ENCODE measurements at places on chromosomes 13 and 19.

- DNase-seq, result no peak
Observed at GRCh38 chr13:46369506-46370277, 17.4 kb downstream of the RUBCNL start.

DNA sequence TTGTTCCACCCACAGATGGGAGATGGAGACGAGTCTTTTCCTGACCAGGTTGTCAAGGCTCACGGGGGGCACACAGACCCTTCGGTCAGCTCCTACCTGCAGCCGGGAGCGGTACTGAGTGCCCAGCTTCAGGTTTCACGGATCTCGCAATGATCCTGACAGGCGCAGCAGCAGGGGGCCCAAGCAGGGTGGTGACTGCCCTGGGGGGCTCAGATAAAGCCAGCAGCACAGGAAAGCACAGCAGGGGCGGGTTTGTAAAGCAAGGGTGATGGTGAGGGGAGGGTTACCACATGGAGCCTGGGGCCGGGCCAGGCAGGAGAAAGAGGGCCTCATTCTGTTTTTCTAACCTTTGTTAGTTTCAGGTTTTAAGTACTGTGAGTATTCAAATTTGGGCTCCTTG is 41.7 kb upstream of the ATP11A start:
- no peak for DNase-seq

GRCh38 chr19:39097721-39098120 is 13.6 kb downstream of the ACP7 start:
- no peak for DNase-seq

DNA sequence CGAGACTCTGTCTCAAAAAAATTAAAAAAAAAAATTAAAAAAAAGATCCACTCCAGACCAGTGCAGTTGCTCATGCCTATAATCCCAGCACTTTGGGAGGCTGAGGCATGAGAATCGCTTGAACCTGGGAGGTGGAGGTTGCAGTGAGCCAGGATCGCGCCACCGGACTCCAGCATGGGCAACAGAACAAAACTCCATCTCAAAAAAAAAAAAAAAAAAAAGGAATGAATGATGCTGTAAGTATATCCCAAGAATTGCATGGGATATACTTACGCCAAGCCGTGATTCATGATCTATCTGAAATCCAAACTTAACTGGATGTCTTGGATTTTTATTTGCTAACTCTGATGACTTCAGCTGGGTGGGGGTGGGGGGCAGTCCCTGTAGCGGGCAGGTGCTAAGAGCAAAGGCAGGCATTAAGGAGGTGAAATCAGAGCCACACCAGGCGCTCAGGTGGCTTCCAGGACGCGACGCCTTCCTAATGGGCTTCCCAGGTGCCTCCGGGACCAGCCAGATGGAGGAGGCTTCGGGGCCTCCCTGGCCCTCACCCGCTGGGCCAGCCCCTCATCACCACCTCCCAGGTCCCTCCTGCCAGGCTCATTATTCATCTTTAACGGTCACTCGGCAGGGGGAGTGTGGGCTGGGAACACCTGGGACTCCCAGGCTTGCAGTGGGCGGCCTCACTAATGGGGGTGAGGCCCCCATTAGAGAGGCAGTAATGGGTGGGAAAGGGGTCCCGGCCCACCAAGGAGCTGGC is 11.4 kb upstream of the FUT5 start:
- DNase-seq, result no peak

DNA sequence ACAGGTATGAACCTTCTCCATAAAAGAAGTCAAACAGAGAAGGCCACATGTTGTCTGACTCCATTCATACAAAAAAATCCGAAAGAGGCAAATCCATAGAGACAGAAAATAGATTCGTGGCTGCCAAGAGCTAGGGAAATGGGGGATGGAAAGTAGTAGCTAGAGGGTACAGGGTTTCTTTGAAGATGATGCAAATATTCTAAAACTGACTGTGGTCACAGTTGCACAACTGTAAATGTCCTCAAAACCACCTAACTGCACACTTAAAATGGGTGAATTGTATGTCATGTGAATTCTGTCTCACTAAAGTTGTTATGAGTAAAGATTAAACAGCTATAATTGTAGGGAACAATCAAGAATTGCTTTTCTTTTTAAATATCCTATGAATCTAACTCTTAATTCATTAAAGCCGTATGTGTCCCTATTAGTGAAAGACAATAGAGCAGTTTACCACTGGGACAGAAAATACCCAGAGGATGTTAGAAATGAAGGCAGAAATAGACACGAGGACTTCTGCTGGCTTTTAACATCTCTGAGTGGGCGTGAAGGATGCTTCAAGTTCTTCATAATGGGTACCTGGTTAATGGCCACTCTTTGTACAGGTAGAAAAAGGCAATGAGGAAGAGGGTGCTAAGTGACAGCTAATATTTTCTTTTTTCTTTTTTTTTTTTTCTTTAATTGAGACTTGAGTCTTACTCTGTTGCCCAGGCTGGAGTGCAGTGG is 21.2 kb downstream of the INSR start:
- DNase-seq, result no peak

DNA sequence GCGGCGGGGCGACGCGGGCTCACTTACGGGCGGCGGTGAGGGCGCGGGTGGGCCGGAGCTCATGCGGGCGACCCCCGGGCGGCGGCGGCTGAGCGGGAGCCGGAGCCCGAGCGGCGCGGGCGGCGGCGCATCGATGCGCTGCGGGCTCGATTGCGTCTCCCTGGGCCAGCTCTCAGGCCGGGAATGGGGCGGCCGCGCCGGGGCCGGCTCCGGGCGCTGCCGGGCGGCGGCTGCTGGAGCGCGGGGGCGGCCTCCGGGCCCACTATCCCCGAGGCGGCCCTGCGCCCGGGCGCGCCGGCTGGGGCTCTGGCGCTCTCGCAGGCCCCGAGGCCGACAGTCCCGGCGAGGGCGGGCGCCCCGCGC is 1.4 kb upstream of the TSHZ3 start:
- peak; percentile 55 for DNase-seq

DNA sequence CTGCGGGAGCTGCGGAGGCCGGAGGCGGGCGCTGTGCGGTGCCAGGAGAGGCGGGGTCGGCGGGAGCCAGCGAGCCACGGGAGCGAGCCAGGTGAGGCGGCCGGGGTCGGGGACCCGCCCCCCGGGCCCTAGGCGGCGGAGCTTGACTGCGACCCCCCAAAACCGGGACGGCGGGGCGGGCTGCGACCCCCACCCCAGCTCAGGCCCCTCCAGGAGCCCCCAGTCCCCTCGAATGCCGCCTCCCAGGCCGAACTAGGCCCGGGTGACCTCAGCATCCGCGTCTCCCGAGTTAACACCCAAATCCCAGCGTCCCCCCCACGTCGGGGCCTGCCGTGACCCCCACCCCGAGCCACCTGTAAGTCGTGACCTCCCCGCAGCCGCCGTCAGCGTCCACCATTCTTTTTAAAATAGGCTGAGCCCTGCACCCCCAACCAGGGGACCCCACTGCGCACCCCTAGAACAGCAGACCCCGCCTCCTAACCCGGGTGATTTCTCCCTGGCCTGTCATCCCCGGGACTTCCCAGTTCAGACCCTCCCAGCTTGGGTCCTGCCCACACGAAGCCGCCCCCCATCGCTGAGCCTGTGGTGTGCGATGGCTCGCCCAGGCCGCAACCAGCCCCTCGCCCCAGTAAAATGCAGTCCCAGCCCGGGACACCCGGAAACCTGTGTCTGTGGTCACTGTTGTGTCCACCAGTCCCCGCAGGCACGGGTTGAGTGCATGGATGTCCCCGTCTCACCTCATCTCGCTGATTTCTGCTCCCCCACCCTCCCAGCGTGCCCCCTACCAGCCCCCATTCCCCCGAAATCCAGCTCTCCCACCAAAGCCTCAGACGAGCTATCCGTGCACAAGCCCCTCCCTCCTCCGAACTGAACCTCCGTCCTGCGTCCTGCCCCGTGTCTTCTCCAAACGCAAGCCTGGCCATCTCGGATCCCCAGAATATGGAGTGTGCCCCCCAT is 551 bp downstream of the FZR1 start:
- peak; percentile 37 for DNase-seq

DNA sequence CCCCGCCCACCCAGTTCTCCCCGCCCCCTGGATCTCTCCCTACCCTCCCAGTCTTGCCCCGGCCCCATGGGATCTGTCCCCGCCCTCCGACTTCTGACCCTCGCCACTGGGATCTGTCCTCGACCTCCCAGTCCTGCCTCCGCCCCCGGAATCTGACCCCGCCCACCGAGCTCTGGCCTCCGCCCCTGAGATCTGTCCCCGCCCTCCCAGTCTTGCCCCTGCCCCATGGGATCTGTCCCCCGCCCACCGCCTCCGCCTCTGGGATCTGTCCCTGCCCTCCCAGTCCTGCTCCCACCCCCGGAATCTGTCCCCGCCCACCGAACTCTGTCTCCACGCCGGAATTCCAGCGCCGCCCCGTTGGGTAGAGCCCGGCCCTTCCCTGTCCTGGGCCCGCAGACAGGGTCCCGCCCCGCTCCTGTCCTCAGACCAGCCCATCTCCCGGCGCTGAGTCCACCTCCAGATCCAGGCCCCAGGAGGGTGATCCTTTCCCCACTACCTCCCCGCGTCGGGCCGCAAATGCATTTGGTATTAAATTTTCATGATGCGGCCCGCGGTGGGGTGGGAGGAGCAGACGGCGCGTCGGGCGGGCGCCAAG is 1.5 kb upstream of the SLC17A7 start:
- peak; percentile 81 for DNase-seq

DNA sequence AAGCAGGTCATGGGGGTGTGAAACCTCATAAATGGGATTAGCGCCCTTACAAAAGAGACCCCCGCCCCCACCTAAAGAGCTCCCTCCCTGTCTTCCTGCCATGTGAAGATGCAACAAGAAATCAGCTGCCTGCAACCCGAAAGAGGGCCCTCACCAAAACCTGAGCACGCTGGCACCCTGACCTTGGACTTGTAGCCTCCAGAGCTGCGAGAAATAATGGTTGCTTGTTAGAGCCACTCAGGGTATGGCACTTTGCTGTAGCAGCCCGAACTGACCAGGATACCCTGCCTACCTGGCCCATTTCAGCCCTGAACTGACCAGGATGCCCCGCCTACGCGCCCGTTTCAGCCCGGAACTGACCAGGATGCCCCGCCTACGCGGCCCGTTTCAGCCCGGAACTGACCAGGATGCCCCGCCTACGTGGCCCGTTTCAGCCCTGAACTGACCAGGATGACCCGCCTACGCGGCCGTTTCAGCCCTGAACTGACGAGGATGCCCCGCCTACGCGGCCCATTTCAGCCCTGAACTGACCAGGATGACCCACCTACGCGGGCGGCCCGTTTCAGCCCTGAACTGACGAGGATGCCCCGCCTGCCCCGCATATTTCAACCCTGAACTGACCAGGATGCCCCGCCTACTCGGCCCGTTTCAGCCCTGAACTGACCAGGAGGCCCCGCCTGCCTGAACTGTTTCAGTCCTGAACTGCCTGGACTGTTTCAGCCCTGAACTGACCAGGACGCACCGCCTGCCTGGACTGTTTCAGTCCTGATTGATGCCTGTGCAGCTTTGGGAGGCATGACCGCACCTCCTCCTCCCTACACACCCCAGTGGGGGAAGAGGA is 120.0 kb downstream of the UQCRFS1 start:
- DNase-seq, result no peak

- no peak for DNase-seq
Observed at GRCh38 chr19:5829567-5830310, 9.8 kb downstream of the FUT6 start.

GRCh38 chr13:44629465-44630183 is 53.5 kb upstream of the TSC22D1 start:
- DNase-seq, result no peak

- no peak for DNase-seq
Observed at GRCh38 chr13:109625156-109625555, 161.2 kb downstream of the IRS2 start.

GRCh38 chr19:39187552-39187943 is 9.2 kb upstream of the NCCRP1 start:
- DNase-seq, result no peak

DNA sequence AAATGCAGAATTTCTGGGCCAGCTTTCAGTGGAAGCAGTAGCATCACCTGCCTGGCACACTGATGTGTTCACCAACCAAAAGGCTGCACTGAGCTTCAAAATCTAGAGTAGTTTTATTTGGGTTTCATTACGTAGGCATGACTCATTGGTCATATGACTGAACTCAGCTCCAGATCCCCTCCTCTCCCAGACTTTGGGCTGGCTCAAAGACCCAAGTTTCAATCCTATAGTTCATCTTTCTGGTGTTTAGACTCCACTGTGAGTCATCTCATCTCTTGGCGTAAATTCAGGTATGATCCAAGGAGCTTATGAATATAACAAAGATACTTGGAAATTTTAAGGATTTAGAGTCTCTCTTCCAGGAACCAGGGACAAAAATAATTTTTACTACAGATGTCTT is 17.7 kb downstream of the ZMYM5 start:
- DNase-seq, result no peak

DNA sequence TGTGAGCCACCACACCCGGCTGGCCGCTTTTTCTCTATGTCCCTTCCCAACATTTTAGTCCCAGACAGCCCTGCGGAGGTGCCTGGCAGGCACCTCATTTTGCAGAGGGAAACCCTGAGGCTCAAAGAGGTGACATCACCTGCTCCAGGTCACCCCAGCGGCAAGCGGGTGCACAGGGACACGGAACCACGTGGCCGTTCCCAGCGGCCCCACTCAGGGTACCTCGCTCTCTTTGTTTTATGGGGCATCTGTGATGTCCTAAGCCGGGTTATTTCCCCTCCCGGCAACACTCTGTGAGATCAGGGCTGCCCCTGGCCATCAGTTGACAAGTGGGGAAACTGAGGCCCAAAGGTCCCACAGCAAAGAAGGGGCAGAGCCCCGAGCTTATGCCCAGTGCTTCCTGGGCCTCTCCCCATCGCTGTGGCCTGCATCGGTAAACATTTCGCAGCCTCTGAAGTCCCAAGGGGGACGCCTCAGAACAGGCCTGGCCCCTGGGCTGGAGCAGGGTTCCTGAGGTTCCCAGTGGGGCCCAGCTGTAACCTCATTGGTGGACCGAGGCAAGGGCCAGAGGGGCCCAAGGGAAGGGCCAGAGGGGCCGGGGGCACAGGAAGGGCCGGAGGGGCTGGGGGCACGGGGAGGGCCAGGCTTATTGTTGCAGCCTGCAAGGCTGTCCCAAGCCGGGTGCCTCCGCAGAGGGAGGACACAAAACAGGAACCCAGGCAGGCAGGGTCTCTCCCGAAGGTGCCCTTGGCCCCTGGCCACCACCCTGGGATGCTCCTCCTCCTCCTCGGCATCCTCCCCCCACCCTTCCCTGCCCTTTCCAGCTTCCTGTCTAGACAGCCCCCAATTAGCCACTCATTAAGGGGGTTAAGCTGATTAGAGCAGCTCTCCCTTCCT is 39.0 kb downstream of the SMIM24 start:
- no peak for DNase-seq

DNA sequence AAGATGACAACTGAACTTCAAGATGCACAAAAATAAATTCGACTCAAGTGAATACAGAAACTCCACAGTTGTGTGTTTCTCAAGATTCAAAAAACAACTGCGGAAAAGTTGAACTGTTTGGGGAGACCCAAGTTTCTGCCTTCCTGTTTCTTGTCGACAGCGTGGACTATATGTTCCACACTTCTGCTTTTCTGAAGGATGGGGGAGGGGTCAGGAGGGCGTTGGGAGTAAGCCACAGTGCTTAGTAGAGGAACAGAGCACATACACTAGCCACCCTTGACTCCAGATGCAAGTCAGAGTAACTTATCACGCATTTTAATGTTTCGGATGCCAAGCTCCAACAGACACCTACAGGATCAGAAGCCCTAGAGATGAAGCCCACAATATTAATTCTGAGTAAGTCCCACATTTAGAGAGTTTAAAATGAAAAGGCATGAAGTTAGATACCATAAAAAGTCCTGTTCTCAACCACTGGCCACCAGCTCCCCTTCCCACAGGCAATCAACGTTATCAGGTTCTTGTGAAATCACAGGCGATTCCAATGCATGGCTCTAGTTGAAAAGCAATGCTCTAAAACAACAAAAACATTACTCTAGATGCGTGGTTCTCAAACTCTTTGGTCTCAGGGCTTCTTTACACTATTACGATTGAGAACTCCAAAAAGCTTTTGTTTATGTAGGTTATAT is 4.2 kb downstream of the TUBGCP3 start:
- DNase-seq, result no peak

- no peak for DNase-seq
Observed at GRCh38 chr19:34664168-34664567, 12.8 kb downstream of the SCGB2B2 start.
